ENCODE measurements at places on chromosomes 2 and 18.

- no peak for DNase-seq
Observed at GRCh38 chr2:12828980-12829379, 112.2 kb downstream of the TRIB2 start.

DNA sequence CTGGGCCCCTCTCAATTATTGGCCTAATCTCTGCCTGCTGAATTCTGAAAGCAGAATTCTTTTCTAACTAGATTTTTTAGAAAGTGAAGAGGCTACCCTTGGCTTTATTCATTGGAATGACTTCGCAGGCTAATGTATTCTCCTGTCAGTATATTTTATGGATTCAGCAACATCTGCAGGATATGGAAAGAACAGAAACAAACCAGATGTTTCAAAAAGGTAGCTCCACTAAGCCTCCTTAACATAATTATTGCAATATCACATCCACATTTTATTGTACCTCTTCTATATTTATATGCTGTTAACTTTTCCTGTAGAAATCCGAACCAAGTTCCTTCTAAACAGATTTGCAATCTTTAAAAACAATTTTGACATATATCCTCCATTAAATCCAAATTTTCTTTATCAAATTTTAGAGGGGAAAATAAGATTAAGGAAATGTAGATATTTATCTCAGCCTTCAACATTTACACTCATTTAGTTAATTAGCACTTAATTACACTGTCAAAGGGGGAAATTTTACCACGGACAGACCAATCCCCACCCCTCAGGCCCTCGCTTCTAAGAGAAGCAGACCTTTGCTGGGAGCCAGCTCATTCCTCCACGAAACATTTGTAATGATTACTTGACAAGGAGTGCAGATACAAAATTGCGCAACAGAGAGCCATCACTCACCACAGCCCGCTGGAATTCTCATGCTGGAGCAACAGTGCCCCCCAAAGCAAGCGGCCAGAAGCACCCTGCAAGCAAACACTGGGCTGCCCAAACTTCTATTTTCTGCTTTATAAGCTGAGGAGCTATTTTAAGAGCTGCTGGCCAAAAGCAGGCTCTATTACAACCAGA, 253.4 kb downstream of the ETAA1 start:
- no peak for DNase-seq

DNA sequence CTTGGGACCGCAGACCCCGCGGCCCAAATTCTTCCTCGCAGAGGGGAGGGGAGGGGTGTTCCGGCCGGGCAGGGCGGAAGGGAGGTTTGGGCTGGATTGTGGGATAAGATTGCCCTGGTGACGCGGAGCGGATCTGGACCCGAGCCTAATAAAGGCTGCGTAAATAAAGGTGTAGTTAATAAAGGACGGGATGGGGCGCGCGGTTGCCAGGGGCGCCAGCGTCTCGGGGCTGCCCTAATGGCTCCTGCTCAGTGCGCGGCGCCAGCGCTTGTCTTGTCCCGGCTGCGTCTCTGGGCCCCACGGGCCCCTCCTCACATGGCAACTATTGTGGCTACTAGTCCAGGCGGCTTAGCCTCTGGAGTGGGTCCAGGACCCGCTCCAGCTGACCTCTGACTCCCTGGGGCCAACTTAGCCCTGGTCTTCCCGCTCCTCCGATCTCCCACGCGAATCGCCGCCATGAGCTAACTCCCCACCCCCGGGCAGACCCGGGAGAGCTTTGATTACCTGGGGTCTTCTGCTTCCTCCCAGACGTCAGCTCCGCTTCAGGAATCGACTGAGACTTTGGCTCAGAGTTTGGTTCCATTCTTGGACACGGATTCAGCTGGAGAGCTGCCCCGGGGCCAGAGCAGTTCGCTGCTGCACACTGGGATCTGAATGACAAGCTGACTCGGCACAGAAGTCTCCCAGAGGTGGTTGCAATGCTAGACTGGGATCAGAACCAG, 36.5 kb downstream of the SLC25A52 start:
- no peak for DNase-seq

DNA sequence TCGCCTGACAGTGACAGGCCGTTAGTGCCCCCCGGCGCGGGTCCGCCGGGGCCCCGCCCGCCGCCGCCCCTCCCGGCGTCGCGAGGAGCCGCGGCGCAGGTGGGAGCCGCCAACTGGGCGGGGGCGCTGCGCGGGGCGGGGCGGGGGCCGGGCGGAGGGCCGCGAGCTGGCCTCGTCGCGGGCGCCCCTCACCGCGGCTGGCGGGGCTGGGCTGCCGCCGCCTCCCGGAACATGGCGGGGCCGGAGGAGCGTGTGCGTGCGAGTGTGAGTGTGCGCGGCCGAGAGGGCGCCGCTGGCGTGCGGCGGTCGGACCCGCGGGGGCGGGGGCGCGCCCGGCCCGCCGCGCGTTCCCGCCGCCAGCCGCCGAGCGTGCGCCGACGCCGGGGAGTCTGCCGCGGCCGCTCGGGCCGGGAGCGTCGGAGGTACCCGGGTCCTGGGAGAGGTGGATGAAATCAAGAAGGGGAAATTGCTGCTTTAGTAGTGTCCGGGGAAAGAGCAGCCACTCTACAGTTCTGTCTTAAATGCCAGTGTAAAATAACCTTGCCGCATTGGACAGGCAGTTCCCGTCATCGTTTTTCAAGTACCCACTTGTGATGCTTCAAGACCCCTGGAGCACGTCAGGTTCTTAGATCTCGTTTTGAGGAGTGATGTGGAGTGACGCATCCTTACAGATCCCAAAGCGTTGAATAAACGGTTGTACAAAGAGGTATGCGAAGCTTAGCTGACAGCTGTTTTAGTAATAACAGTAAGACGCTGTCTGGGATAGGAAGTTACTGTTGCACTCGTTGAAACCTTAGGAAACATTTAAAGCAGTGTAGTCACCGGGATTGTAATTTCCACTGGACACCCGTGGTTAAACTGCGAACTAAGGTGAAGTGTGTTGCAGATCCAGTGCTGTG, 836 bp downstream of the ANKRD12 start:
- peak; percentile 72 for DNase-seq

DNA sequence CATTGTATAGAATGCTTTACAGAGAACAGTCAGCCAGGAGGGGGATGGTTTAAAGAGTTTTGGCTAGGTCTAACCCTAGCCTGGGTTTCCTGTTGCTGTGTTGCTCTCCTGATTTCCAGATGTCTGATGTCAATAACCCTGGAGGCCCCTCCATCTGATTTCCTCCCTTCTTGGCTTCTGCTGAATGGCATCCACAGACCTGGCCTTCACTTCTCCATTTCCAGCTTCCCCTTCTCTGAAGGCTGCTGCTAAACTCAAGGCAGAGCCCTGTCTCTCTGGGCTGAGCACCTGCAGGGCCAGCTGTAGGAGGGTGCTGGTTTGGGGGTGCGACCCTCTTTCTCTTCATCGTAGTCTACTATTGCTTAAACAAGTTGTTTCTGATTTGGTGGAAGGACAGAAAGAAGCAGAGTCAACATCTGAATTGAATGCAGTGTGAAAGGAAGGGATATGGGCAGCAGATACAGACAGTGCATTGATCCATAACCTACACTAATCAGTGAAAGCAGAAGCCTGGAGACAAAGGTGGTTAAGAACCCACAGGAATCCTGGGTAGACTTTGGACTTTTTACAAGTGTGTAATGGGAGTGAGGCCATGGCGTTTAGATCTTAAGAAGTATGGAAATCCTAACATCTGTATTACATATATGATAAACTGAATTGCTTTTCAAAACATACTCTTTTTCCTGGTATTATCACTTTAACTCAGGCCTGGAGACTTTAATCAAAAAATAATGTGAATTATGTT, 153.6 kb downstream of the HRH4 start:
- DNase-seq: no peak

DNA sequence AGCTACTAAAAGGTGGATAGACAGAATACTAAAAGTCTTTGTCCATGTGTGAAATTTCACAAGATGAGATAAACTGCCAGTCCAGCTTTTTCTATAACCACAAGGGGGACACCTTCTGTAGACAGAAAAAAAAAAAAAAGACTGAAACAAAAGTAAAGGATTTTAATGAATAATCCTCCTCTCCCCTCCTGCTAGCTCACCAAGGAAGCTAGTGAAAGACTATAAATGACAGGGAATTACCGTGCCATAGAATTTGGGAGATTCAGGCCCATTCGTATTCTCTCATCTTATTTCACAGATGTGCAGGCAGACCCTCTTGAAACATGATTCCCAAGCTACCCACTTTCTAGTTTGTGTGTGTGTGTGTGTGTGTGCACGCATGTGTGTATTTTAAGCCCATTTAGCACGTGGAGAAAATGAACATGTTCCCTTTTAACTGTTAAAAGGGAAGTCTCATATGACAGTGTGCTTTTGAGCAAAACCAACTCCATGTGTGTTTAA, 36.3 kb upstream of the SLC8A1 start:
- DNase-seq: no peak

DNA sequence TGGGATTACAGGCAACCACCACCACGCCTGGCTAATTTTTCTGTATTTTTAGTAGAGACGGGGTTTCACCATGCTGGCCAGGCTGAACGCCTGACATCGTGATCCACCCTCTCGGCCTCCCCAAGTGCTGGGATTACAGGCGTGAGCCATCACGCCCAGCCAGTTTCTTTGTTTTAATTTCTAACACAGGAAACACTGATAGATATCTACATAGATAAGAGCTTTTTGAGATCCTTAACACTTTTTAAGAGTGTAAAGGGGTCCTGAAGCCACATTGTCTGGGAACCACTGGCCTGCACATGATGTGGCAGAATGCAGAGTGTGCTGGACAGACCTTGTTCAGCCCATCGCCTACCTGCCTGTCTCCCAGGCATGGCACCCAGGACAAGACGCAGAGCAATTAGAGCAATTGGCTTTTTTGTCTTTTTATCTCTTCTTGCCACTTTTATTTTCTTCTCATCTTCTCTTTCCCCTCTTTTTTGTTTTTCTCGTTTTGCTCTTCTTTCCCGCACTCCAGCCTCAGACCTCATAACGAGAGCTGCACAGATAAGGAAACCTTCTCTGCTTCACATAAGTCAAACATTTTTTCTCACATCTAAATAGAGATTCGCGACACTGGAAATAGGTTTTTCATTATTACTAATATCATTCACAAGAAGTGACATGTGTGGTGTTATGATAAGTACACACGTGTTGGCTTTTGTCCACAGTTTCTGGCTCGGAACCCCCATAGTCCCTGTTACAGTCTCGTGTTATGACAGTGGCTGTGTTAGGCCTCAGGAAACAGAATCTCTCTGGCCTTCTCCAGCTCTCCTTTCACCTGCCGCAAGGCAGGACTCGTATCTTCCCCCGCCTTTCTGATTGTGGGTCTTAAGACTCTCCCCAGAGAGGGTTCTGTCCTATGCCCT, 25.2 kb upstream of the GPR55 start:
- DNase-seq: no peak

GRCh38 chr2:67927501-67927900, 135.3 kb downstream of the C1D start:
- DNase-seq: no peak
